CD14-positive monocyte (primary cell): ENCODE measurements at places on chromosomes 11 and 22. TPM values are rescaled to one million over a fixed set of nuclear protein-coding genes. Genes with fewer than 3 reads are reported as not detected.

DNA sequence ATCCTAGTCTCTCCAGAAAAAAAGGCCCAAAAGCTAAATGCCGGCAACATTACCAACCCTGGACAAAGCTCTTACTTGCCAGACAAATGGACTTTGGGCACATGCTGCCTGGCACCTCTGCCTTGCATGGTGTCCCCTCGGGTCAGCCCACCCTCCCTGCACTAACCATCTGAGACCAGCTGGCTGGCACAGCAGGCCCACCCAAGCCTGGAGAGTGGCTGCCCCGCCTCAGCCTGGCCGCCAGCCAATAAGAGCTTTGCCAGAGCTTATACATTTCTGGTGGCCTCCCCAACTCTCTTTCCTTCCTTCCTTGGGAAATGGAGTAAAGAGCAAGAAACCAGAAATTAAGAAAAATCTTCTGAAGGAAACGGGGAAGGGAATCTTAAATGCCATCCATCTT lies 24.5 kb downstream of the MCHR1 start:
- no peaks in the 10 kb centered on the region for H3K4me1 ChIP-seq
- H3K27me3 ChIP-seq: no peaks in the 10 kb centered on the region
- H3K36me3 ChIP-seq: no peaks in the 10 kb centered on the region
- H3K4me3 ChIP-seq: no peak overlapping the region

The SEZ6L gene
- polyA plus RNA-seq: 0.43 TPM

GRCh38 chr11:45166604-45166897 lies 20.1 kb downstream of the PRDM11 start:
- no peaks in the 10 kb centered on the region for H3K27me3 ChIP-seq
- no peak for DNase-seq
- H3K27ac ChIP-seq: no peak overlapping the region

DNA sequence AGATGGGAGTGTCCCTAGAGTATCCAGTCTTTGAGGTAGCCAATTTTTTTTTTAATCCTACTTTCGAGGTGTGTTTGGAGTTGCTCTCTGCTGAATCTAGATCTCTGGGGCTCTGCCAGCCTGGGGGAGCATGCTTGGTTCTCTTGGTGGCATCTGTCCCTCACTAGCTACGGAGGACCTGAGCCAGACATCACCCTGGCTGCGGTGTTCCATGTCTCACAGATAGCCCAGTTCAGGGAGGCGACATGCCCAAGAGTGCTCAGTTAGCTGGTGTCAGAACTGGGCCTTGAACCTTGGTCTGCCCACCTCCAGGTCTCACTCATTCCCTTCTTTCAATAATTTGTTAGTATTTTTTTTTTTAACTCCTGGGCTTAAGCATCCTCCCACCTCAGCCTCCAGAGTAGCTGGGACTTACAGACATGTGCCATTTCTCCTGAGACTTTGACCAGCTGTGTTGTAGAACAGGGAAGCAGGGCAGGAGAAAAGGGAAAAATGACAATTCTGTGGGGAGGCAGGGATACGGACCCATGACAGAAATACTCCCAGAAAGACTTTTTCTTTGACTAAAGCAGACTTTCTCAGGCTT lies 621 bp downstream of the HMOX1 start:
- H3K27me3 ChIP-seq: no peaks in the 10 kb centered on the region
- peak overlapping the region; percentile 96 for H3K27ac ChIP-seq
- H3K4me3 ChIP-seq: peak overlapping the region; percentile 79
- peaks cover 31% of the 10 kb centered on the region for H3K36me3 ChIP-seq

The OR8B3 gene
- polyA plus RNA-seq: not detected

DNA sequence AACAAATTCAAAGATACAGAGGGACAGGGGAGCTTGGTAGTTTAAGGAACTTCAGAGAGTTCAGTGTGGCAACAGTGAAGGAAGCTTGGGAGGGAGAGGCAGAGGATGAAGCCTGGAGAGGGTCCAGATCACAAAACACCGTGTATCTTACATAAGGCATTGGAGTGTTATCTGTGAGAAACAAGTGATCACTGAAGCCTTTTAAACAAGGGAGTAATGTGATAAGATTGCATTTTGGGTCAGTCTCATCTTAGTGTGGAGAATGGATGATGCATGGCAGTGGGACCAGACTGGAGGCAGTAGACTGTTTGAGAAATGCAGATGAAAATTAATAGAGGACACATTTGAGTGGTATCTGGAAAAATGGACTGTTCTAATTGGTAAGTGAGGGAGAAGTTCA lies 79.4 kb downstream of the EXT2 start:
- DNase-seq: no peak
- H3K36me3 ChIP-seq: peaks cover 15% of the 10 kb centered on the region
- no peak overlapping the region for H3K27ac ChIP-seq
- no peaks in the 10 kb centered on the region for H3K4me1 ChIP-seq

DNA sequence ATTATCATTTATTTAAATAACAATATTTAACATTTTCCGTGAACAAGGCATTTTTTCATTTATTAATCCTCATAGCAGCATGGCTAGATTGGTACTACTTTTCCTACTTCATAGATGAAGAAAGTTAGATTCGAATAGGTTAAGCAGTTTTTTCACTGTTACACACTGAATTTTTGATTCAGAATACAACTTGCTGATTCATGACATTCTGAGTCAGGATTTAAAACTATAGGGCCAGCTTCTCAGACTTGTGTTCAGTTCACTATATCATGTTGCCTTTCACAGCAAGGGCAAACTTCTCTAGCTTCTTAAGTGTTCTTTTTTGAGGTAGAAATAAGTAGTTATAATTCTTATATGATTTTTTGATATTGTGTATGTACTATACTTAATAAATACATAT lies 31.5 kb downstream of the CYP2R1 start:
- no peak overlapping the region for H3K4me3 ChIP-seq
- DNase-seq: no peak
- H3K27ac ChIP-seq: no peak overlapping the region
- H3K36me3 ChIP-seq: peaks cover 42% of the 10 kb centered on the region

- no peak overlapping the region for H3K4me3 ChIP-seq
- no peaks in the 10 kb centered on the region for H3K27me3 ChIP-seq
- DNase-seq: no peak
- peaks cover 70% of the 10 kb centered on the region for H3K36me3 ChIP-seq
Observed at GRCh38 chr22:19457828-19458428, 10.4 kb upstream of the C22orf39 start.

DNA sequence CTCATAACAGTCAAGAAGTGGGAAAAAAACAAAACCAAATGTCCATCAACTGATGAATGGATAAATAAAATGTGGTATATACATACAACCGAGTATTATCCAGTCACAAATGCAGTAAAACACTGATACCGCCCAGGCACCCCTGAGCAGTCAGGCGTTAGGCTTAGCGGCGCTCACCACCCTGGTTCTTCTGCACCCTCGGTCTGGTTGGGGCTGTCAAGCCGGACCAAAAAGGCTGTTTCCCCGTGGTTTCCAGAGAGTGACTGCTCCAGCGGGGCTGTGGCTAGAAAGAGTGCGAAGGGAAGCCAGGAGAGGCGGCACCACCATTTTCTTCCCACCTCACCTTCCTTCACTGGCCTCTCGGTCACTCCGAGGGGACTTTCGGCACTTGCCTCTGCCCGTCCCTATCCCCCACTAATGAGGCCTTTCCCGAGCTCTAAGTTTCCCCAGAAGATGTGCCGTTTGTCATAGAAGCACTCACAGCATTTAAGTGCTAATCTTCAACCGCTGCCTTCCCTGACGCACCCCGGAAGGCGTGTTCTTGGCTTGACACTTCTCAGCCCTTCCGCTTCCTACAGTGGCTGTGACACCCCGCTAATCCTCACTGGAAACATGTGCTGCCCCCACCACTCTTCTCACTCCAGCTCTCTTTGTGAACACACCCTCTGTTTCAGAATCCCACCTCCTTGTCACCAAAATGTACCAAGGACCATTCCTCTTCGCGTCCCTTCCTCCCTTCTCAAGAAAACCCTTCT lies 42.4 kb downstream of the FCHSD2 start:
- H3K27ac ChIP-seq: no peak overlapping the region
- no peaks in the 10 kb centered on the region for H3K27me3 ChIP-seq
- H3K4me3 ChIP-seq: no peak overlapping the region
- peaks cover 6% of the 10 kb centered on the region for H3K4me1 ChIP-seq
- DNase-seq: no peak

DNA sequence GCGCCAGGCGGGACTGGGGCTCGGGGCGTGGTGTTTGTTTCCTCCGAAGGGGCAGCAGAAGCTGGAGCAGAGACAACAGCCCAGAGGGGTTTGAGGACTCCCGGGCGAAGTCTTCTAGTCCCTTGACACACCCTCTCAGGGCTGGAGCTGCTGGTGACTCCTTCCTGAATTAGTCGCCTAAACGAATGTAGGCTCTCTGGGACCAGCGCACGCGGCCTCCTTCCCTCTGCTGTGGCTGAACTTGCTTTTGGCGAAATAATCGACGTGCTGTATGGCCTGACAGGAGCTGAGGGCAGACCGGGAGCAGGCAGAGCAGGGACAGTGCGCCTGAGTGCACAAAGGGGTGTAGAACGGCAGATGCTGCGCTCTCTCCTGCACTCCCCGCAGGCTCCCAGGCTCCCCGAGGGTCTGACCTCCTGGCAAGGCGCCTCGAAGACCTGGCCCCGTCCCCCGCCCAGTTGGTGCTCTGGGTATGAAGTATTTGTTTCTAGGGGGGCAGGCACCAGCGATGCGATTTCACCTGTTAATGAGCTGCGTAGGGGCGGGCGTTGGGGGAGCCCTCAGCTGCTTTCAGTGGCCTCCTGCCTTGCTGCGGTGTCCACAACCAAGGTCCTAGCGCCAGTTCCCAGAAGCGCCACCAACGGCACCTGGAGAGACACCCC lies 5.3 kb downstream of the SLC17A6 start:
- H3K4me1 ChIP-seq: no peaks in the 10 kb centered on the region
- H3K27ac ChIP-seq: no peak overlapping the region
- H3K27me3 ChIP-seq: peaks cover 60% of the 10 kb centered on the region

The KRTAP5-10 gene
- polyA plus RNA-seq: not detected

DNA sequence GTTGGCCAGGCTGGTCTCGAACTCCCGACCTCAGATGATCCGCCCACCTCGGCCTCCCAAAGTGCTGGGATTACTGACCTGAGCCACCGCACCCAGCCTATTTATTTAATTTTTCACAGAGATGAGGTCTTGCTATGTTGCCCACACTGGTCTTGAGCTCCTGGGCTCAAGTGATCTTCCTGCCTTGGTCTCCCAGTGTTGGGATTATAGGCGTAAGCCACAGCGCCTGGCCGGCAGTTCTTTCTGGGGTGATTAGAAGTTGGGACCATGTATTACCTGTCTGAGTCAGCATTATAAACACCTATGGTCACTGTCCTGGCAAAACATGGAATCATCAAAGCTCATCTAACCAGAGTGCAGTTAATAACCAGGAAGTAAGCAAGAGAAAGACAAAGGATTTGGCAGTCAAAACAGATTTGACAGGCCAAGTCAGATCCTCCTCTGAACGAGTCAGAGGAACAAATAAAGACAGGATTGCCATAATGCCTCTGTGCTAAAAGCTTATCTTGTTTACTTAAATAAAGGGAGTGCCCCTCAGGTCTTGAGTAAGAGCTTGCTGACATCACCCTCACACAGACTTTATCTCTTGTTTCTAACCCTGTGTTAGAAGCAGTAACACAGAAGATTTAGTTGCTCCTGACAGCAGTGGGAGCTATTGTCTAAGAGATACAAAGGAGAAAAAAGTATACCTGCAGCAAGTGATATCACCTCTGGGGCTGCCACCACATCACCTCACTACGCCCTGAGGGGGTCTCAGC lies 3.7 kb downstream of the SERPIND1 start:
- DNase-seq: no peak
- H3K27me3 ChIP-seq: no peaks in the 10 kb centered on the region
- no peaks in the 10 kb centered on the region for H3K4me1 ChIP-seq
- H3K4me3 ChIP-seq: no peak overlapping the region
- peaks cover 26% of the 10 kb centered on the region for H3K36me3 ChIP-seq
- no peak overlapping the region for H3K27ac ChIP-seq

DNA sequence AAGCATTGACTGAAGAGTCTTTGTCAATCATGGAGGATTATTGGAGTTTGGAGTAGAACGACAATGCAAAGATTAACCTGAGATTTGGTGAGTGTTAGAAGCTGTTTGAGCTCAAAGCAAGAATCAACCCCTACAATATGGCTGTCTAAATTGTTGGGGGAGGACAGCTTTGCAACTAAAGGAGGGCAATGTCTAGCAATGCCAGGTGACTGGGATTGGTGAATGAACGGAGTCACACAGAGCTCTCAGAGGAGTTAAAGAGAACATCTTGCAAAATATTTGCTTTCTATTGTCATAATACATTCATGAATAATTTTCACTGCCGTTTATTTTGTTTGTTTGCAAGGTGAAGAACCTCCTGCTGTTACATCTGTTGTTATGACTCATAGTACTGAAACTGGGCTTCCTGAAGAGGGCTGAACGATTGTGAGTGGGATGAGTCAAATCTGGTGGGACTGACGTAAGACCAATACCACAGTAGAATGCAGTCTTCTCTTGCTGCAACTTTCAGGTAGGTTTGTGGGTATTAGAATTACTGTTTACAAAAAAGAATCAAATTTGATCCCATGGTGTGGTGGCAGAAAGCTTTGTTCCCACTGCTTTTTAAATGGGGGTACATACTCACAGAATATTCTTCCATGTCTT lies 281.9 kb downstream of the CADM1 start:
- H3K27ac ChIP-seq: no peak overlapping the region
- no peaks in the 10 kb centered on the region for H3K27me3 ChIP-seq
- no peak for DNase-seq
- H3K36me3 ChIP-seq: no peaks in the 10 kb centered on the region
- H3K4me3 ChIP-seq: no peak overlapping the region
- H3K4me1 ChIP-seq: no peaks in the 10 kb centered on the region

DNA sequence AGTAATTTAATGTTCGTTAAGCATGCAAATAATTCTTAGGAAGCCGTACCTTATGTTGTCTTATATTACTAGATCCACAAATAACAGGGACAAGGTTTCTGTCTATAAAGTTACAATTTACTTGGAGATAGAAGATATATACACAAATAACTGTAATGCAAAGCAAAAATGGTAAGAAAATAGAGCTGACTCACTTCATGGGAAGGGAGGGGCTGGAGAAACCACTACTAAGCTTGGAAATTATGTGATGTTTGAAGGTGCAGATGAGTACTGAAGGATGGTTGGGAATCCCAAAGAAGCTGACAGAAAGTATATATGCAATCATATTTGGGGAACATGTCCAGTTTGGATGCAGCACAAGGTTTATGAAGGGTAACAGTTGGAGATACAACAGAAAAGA lies 4.0 kb downstream of the NPAT start:
- H3K36me3 ChIP-seq: peaks cover 13% of the 10 kb centered on the region
- H3K27me3 ChIP-seq: no peaks in the 10 kb centered on the region
- peaks cover 24% of the 10 kb centered on the region for H3K4me1 ChIP-seq
- H3K4me3 ChIP-seq: no peak overlapping the region
- DNase-seq: no peak
- H3K27ac ChIP-seq: no peak overlapping the region

- DNase-seq: no peak
- H3K36me3 ChIP-seq: peaks cover 18% of the 10 kb centered on the region
- peaks cover 44% of the 10 kb centered on the region for H3K4me1 ChIP-seq
- H3K27ac ChIP-seq: peak overlapping the region; percentile 45
- H3K4me3 ChIP-seq: peak overlapping the region; percentile 79
Observed at GRCh38 chr11:118264569-118265465, 720 bp upstream of the MPZL2 start.

DNA sequence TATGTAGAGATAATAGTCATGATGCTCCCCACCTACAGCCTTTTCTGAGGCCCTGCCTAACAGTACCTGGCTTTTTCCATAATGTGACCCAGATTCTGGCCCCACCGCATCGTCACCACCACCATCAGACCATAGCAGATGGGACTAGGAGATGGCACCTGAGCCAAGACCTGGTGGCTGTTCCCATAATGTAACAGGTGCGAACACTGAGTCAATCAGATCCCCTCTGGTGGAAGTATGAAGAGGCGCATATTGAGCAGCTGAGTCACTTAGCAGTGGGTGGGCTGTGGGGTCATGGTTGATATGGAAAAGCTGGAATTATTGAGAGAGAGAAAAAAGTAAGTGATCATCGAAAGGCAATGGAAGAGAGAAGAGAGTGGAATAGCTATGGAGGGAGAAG lies 578.0 kb upstream of the CADM1 start:
- no peaks in the 10 kb centered on the region for H3K36me3 ChIP-seq
- H3K4me3 ChIP-seq: no peak overlapping the region
- no peaks in the 10 kb centered on the region for H3K4me1 ChIP-seq
